NCI-H748 treated with DMSO at 0.1 percent for 48 hours (cell line): ENCODE measurements at places on chromosomes 12 and 14.

- DNase-seq, result no peak
Observed at GRCh38 chr14:63468294-63468693, 74.9 kb downstream of the PPP2R5E start.

DNA sequence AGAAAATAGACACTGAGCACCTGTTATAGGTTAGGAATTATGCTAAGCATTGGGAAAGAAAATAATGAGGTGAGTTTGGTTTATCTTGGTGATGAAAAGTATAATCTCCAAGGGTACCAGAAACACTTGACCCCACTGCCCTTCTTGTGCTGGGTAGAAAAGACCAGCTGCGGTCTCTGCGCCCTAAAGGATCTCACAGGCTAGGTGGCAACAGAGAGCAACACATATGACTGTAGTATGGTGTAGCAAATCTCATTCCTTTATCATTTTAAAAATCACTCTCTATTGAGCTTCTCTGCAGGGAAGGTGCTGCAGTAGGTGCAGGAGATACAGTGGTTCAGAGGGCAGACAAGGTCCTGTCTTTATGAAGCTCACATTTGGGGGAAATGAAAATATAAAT lies 26.1 kb downstream of the NRXN3 start:
- no peak for DNase-seq

GRCh38 chr12:64612843-64613242 lies 2.5 kb downstream of the RASSF3 start:
- DNase-seq, result no peak

DNA sequence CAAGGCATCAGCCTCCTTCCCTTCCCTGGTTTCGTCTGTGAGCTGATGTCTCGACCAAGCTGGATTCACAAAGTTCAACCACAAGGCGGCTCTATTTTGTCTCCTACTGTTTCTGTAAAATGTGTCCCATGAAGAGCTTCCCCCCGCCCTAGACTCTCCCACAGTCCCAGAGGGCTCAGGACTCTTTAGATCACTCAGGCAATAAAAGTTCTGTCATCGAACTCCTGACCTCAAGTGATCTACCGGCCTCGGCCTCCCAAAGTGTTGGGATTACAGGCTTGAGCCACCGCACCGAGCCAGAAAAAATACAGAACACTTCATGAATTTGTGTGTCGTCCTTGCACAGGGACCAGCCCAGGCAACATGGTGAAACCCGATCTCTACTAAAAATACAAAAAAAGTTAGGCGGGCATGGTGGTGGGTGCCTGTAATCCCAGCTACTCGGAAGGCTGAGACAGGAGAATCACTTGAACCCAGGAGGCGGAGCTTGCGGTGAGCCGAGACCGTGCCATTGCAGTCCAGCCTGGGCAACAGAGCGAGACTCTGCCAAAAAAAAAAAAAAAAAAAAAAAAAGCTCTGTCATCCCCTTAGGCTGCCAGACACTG lies 149.4 kb downstream of the BCL11B start:
- DNase-seq, result no peak

- no peak for DNase-seq
Observed at GRCh38 chr12:19224746-19225145, 95.2 kb downstream of the PLEKHA5 start.

DNA sequence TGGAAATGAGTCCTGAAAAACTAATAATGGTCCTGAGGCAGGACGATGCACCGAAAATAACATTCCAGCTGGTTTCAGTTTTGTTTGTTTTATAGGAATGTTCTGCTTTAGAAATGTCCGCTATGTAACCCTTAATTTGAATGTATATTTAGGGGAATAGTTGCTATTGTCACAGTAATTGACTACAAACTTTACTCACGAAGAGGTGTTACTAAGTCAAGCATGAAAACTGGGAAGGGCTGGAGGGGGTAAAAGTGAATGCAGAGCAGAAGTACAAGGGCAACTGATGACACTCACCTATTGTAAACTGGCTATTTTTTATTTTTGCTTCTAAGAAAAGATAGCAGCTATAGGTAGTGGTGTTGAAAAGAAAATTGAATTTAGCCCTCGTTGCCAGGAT lies 230.7 kb upstream of the SYT10 start:
- DNase-seq, result no peak

DNA sequence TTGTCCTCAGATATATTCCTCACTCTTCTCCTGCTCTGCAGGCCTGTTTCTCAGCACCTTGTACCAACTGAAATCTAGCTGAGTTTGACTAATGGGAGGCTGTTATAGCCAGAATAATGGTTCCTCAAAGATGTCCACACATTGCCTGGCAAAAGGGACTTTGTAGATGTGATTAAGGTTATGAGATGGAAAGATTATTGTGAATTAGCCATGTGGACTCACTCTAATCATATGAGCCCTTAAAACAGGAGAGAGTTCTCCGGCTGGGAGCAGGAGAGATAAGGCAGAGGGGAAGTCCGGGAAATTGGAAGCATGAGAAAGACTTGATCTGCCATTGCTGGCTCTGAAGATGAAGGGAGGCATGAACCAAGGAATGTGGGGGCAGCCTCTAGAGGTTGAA lies 40.0 kb upstream of the KTN1 start:
- DNase-seq, result no peak

DNA sequence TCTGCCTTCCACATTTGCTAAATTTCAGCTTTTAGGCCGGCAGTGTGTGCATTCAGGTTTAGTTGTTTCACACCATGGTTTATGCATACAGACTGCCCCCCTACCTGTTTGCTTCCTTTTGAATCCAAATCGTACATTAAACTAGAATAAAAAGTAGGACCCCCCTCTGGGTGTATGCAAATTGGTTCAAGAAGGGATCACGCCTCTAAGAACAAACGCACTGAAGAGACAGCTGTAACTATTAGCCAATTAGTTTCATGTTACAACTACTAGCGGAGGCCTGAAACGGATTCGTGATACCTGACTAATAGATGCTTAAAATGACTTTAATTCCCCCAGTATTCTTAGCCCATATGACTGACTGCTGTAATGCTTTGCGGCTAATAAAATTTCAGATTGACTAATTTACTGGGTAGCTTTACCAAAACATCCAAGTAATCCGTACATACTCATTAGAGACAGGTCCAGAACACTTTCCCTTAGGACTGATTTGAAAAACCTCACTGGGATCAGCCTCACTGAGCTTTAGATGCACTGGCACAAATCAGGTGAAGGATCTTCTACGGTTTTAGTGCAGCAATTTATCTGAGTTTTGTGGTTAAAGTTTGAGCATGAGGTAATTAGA lies 411.8 kb downstream of the NPAS3 start:
- DNase-seq, result peak; percentile 22

GRCh38 chr12:50013361-50014147 lies 11.7 kb downstream of the RACGAP1 start:
- DNase-seq, result no peak

DNA sequence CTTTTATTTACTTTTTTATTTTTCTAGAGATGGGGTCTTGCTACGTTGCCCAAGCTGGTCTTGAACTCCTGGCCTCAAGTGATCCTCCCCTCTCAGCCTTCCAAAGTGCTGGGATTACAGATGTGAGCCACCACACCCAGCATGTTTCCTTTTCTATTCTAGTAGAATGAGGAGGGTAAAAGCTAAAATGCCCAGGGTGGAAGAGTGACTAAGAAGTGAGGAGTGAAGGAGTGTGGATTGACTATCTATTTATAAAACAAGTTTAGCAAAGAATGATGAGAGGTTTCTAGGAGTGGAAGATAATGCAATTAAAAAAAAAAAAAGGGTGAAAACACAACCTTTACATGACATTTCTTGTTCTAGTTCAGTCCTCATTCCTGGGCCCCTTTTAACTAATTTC lies 29.8 kb upstream of the PKP2 start:
- no peak for DNase-seq

GRCh38 chr12:109476807-109477184 lies 304 bp downstream of the KCTD10 start:
- DNase-seq, result no peak
